SK-N-SH treated with all-trans-retinoic acid at 6 μM for 48 hours (cell line): ENCODE measurements at places on chromosomes 2 and 18.

GRCh38 chr2:206718296-206718695, at the start of gene DYTN:
Gene DYTN, minus strand, starts transcription at chr2:206718396. Its CDS starts 117 bp downstream, at chr2:206718279.
- no peak for ATAC-seq

GRCh38 chr2:71605781-71606241, 152.4 kb downstream of the DYSF start:
- ATAC-seq = no peak

GRCh38 chr2:215136669-215137328, 1.6 kb downstream of the ABCA12 start:
- peak; percentile 55 for ATAC-seq

DNA sequence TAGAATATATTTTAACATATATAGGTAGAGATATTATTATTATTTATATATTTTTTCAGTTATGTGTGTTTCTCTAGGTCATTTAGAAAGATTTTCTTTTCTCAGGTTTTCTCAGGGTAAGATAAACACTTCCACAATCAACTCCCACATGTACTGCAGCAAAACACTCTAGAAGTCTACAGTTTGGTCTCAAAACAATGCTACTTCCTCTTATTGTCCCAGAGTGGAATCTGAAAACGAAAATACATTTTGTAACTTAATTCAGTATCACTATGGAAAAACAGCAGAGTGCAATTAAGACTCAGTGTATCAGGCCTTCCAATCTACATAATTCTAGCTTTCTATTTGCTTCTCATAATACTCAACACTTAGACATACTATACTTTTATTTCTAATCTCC, 190.1 kb upstream of the SLC35G4 start:
- ATAC-seq = no peak

- no peak for ATAC-seq
Observed at GRCh38 chr18:37438417-37439180, 127.0 kb downstream of the CELF4 start.

GRCh38 chr2:136206613-136207012, 88.7 kb upstream of the CXCR4 start:
- no peak for ATAC-seq

DNA sequence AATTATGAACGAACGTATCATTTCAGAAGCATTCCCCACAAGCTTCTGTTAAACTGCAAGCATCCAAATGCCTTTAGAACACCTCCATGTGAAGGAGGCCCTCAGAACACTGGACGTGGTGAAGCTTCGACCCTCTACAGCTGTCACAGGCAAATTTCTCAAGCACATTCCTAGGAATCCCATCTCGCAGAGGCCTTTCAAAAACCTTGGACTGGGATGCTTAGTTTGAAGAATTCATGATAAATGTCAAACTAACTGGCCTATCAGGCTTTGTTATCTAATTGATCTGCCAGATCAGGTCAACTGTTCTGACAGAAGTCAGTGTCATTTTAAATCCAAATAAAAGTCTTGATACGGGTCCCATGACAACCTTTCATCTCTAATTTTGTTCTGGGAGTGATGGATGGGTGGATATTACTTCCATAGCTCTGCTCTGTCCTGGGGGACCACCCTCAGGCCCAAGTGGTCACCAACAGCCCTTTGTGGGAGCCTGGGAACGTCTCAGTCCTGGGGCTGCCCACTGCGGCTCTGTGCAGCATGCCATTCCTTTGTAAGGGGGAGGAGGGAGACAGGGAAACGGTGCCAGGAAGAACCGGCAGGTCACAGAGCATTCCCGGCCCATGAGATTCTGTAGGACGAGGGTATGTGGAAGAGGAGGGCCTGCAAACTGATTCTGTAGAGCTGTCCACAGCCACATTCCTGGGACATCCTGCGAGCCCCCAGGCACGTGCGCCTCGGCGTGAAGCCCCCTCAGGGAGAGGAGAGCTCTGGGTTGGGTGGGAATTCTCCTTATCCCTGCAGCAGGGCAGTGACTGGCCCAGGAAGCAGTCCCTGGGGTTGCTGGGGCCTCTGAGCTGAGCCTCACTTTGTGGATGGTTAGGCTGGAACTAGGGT, 59.1 kb upstream of the PXDN start:
- no peak for ATAC-seq

DNA sequence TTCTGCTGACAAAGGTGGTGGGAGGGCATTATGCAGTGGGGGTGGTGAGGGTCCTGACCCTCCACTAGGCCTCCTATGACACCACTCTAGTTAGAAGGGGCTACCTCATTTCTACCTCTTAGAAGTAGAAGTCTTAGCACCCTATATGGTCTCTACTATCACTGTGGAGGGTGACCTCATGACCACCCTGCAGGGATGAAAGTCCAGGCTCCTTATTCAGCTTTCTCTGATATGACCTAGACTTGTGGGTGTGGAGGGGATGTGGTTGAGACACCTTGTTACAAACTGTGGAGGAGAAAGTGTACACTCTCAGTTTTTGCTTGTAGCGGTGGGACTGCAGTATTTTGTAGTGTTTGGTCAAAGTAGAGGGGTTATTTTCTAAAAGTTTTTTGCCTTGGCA, 18.6 kb downstream of the TMEM182 start:
- ATAC-seq = no peak

DNA sequence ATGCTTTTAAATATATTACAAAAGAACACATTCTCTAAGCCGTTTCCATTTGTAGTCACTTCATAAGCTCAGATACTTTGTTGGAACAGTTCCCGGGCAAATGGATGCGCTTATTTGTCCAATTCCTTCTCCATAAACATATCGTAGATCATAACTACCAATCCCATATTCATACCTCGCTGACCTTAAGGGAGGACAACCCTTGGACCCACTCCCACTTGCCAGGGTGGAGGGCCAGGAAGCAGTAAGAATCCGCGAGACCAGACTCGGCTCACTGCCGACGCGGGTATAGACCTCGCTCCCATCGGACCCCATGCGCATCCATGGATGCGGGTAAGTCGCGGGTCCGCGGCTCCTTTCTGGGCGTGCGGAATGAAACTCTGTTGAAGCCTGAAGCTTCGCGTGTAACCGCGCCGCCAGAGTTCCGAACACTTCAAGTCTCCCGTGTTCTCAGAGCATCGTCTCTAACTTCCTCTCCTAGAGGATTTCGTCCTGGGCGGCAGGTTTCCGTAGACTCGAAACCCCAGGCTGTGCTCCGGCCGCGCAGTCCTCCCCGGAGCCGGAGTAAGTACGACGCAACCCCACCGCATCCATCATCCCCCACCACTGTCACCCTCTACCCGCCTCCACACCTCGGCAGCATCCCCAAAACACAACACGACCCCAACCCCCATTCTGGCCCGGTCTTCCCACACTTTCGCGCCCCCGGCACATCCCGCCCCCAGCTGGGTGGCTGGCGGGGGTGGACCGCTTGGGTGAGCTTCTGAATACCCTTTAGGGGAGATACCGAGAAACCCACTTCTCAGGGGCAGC, 1.1 kb downstream of the DSC3 start:
- ATAC-seq = no peak

GRCh38 chr2:119681868-119682220, 2.8 kb downstream of the TMEM177 start:
- no peak for ATAC-seq

DNA sequence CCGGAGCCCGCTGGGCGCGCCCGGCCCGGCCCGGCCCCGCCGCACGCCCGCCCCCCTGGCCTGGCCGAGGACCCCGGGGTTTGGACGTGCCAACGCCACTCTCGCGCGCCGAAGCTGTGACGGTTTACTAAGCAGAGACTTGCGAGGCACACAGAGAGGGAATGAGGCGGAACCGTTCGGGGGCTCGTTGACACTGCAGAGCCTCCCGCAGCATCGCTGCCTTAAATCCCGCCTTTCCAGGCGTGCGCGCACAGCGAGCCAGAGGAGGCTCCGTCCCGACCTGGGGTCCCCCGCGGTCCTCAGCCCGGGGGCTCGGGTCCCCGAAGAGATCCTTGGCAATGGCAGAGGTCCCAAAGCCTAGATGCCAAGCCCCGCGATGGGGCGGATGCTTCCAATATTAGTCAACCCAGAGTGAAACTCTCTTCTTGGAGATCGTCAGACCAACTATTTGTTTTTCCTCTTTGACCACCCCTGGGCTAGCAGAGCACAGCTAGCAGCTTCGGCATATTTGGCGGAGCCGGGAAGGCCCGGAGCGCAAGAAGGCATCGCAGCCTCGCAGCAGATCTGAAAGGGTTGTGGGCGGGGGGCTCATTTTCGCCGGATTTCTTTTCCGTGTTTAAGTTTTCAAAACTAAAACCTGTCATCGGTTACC, at the start of gene ZNF385B:
Gene ZNF385B (minus strand): TSS at position 197 of the 652 bp plus-strand sequence.
- ATAC-seq = peak; percentile 80

DNA sequence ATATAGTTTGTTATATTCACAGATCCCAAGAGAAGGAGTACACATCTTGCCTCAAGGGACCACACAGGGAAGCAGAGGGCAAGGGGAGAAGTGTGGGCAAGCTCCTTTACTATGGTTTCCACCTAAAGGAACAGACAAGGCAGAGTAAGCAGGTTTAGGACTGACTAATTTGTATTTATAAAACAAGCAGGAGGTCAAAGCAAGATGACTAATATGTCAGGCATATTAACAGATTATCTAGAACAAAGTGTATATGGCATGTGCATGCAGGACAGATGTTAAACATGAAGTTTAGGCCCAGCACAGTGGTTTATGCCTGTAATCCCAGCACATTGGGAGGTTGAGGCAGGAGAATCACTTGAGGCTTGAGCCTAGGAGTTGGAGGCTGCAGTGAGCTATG, 3.7 kb upstream of the LRP2 start:
- ATAC-seq = no peak

DNA sequence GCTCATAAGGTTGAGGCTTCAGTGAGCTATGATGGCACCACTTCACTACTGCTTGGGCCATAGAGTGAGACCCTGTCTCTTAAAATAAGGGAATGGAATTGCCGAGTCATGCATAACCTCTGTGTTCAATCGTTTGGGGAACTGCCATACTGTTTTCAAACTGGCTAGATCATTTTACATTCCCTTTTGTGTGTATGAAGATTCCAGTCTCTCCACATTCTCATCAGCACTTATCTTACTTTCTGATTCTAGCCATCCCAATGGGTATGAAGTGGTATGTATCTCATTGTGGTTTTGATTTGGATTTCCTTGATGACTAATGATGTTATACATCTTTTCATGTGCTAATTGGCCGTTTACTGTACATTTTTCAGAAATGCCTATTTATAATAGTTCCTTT, 23.7 kb downstream of the MARCHF7 start:
- ATAC-seq = no peak

GRCh38 chr2:164061129-164061746, 325.4 kb upstream of the FIGN start:
- ATAC-seq = peak; percentile 53; the same call in 2 of the 3 replicates

DNA sequence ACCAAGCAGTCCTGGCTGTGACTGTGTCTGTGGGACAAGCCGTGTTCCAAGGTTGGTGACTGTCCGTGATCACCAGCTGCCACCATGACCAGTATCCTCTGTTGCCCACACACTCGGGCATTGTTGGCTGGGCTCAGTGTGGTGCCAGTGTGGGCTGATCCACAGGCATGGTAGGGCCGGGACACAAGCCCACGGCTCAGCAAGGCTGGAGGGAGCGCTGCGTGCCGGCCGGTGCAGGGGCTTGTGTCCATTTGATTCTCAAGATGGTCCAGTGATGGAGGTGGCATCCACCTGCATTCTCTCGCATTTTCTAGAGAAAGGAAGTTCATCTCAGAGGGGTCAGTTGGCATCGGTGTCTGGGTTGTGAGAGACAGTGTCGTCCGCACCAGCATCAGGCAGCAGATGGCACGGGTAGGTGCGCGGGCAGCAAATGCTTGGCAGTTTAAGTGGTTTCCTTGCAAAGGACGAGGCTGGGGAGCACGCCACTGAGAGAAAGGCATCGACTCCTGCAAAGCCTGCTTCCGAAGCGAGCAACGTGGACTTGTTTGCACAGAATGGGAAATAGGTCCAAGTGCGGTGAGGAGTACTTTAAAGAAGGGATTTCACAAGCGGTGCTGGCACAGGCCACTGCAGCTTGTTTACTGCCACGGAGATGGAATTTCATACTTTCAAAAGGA, 20.9 kb downstream of the TWIST2 start:
- no peak for ATAC-seq

DNA sequence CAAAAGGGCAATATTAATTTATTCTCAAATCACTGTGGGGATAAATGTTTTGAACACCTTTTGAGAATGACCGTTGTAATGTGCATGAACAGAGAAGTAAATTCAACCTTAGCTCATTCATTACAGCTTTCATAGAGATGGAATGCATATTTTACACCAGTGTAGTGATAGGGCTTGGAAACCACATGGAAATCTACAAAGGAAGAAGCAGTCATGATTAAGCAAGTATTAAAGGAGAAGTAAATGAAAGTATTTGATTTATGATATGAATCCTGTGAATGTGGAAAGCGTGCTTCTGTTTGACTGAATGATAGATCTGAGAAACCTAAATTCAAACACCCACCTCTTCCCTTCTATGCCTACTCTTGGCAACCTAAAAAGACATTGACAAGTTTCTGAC, 64.7 kb downstream of the CDH7 start:
- ATAC-seq = no peak

DNA sequence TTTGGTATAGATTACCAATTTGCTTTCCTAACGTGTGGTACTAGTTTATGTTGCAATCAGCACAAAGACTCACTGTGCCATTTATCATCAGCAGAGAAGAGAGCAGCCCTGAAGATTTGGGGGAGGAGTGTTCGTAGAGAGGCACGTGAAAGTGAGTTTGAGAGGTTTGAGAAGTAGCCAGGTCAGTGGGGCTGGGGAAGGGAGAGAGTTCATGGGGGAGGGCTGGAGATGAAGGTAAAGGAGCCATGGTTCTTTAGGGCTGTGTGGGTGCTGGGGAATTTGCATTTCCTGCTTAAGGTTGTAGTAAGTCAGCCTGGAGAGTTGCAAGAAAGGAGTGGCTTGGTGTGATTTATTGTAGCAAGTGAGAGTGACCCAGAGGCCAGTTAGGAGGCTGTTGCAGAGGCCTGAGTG, 172.1 kb downstream of the NEDD4L start:
- ATAC-seq = no peak; the same call in 1 of the 3 replicates

- ATAC-seq = no peak
Observed at GRCh38 chr2:64819774-64820688, 166.3 kb upstream of the SERTAD2 start.

GRCh38 chr2:106115250-106115649, 78.9 kb downstream of the UXS1 start:
- peak; percentile 68 for ATAC-seq

GRCh38 chr2:45403036-45403435, 208.0 kb downstream of the SRBD1 start:
- ATAC-seq = no peak

DNA sequence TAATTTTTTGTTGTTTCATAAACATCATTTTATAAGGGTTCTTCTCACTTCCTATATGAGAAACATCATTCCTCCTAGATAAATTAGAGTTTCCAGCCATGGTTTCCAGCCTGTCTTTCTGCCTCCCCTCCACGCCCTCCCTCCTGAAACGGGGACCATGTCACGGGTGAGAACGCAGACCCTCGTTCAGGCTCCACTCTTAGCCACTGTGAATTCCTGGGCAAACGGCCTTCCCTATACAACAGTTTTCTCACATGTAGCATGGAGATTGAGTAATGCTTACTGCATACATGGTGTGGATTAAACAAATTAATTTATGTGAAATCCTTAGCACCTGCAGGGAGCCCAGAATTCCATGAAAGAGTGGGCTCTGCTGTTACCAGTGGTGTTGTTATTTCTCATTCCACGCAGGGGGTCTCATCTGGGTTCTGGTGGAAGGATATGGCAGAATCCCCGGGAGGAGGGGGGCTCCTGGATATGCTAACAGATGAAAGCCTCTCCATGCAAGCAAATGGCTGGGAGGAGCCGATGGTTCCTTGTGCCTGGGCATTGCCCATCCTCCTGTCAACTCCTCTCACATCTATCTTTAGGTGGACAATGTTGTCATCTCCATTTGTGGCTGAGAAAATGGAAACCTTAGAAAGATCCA, 54.0 kb upstream of the TWIST2 start:
- ATAC-seq = no peak

- ATAC-seq = no peak; the same call in 2 of the 3 replicates
Observed at GRCh38 chr2:85163675-85164074, 30.5 kb downstream of the TCF7L1 start.

GRCh38 chr2:128511731-128512378, 193.2 kb upstream of the HS6ST1 start:
- ATAC-seq = no peak
